ENCODE measurements at places on chromosomes 4 and X.

- no peak for DNase-seq
These were observed 153.9 kb downstream of the PCDH18 start for GRCh38 chr4:137378393-137378792.

DNA sequence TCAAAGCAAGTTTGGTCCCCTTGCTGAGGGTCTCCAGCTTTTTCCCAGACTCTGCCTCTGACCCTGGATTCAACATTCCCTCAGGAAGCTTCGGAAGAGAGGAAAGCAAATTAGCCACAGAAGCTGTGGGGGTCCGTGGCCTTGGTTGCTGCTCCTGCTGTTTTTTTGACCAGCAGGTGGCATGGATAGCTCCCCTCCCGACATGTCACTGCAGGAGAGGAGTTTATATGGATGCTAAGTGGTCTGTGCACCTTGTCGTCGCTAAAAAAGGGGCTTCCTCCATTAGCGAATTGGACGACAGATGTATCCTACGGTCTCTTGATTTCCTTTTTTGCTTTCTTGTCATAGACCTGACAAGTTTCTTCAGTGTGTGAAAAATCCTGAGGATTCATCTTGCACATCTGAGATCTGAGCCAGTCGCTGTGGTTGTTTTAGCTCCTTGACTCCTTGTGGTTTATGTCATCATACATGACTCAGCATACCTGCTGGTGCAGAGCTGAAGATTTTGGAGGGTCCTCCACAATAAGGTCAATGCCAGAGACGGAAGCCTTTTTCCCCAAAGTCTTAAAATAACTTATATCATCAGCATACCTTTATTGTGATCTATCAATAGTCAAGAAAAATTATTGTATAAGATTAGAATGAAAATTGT lies 70.2 kb downstream of the CD38 start:
- peak; percentile 35 for DNase-seq

- no peak for DNase-seq
These were observed 4.6 kb downstream of the HCFC1 start for GRCh38 chrX:153966841-153967535.

GRCh38 chr4:14528918-14529317 lies 473.4 kb upstream of the CPEB2 start:
- no peak for DNase-seq

GRCh38 chr4:100208964-100209363 lies 18.7 kb upstream of the DDIT4L start:
- DNase-seq = peak; percentile 85
